Anterior cingulate cortex (tissue), 58 donors: ENCODE measurements at places on chromosomes 7 and 10.

- DNase-seq: no peak
Measured at GRCh38 chr7:130084037-130084875, 13.9 kb downstream of the KLHDC10 start.

- DNase-seq: no peak
Measured at GRCh38 chr7:44595934-44596635, 10.3 kb upstream of the OGDH start.

DNA sequence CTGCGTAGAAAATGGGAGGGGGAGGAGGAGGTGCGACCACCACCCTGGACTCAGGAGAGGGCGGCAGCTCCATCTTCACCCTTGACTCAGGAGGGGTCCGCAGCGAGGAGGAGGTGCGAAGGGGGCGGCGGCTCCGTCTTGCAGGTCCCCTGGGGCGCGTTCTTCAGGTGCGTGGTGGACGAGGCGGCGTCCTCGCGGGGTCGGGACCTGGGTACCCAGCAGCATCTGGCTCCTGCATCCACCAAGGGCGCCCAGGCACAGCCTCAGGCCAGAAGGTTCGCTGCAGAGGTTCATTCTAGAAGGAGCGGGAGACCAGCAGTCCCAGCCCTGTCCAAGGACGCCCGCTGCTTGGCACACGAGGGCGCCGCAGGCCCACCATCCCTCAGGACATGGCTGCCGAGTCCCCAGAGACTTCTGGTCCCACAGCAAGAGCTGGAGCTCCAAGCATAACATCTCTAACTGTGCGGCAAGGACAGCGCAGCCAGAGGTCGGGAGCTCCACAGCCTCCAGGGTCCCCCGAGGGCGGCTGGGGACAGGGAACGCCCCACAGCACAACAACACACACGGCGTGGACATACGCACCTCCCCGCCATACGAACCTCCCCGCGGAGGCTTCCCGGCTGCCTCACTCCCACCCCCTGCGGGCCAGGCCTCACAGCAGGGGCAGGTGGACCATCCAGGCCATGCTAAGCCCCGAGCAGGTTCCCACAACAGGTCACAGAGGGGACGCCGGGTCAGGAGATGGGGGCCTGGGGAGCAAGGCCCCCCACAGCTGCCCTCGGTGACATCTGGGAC lies 16.8 kb upstream of the DPYSL4 start:
- no peak for DNase-seq

- DNase-seq: no peak
Measured at GRCh38 chr7:89554209-89554608, 600.1 kb upstream of the STEAP1 start.

DNA sequence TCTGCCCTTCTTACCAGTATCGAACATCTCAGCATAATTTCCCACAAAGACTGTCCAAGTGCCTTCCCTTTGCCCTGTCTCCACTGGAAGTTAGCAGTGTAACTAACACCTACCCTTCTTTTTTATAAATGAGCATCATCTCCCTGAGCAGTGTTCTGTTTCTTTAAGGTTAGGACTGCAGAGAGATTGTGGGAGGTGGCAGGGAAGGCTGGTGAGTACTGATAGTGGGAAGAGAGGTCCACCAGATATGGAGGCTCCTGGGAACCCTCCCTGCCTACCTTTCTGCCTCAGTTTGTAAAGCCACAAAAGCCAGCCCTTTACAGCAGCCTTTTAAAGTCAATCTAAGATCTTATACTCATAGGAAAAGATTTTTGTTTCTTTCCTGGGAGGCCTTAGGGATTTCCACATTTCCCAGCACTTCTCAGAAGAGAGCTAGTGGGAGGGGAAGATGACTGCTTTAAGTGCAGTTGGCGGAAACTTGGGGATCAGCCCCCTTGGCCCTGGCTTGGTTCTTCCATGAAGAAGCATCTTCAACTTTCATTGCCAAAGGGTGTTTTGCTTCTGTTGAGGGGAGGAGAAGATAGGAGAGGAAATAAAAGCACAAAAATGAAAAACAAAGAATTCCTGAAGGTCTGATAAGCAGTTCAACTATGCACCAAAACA lies 36.6 kb upstream of the CALD1 start:
- no peak for DNase-seq

GRCh38 chr7:40782836-40783235 lies 648.0 kb downstream of the SUGCT start:
- DNase-seq: no peak

DNA sequence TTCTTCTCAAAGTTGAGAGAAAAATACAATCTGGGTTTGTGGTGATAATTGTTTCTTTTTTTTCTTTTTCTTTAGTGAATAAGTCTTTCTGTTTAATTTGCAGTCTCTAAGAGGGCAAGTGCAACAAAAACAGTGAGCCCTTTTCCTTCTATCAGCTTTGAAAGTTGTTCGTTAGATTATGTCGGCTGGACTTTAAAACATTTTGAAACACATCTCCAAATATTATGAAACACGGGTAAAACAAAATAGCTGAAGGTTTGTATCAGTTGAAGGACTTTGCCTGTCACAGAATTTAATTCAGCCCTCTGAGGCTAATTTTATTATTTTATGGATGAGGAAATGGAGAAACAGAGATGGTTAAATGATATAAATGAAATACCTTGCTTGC lies 85.3 kb downstream of the AGMO start:
- DNase-seq: no peak

- no peak for DNase-seq
Measured at GRCh38 chr7:40437498-40437897, 302.7 kb downstream of the SUGCT start.

DNA sequence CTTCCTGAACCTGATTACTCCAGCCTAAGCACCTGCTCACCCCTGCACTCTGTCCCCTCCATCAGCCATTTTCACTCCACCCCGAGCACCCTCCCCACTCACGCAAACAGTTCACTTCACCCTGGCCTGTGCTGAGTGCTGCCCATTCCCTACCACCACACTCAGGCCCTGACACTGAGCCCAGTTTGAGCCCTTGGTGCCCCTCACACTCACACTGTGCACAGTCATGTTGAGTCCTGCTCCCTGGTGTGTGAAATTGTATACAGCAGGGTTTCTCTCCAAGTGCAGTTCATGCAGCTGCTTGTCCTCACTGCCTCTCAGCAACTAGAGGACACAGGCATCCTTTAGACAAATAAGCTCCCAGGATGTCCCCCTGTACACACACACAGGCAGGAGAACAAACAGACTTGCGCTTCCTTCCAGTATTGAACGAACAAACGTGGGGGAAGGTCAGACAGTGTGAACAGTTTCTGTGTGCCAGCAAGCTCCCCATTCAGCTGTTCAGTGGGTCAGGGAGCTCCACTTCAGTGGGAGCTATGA lies 6.8 kb downstream of the MYO1G start:
- DNase-seq: no peak

- no peak for DNase-seq
Measured at GRCh38 chr10:114811862-114812261, 9.7 kb upstream of the FHIP2A start.

DNA sequence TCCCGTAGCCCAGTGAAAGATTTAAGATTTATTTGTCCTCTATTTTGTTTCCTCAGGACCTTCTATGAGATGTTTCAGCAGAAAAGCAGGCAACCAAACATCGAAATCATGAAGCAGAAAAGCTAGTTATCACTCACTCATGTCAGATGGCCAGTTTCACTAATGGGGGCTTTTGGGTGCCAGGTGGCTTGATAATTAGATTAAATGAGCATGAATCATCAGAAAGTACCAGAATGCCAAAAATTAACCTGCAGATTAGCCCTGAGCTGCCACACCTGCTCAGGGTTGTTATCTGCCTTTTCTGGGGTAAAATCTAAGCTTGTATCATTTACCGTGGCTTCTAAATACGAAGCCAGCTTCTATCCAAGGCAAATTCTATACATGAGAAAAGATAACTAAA lies 1017.5 kb downstream of the XPNPEP1 start:
- DNase-seq: no peak

DNA sequence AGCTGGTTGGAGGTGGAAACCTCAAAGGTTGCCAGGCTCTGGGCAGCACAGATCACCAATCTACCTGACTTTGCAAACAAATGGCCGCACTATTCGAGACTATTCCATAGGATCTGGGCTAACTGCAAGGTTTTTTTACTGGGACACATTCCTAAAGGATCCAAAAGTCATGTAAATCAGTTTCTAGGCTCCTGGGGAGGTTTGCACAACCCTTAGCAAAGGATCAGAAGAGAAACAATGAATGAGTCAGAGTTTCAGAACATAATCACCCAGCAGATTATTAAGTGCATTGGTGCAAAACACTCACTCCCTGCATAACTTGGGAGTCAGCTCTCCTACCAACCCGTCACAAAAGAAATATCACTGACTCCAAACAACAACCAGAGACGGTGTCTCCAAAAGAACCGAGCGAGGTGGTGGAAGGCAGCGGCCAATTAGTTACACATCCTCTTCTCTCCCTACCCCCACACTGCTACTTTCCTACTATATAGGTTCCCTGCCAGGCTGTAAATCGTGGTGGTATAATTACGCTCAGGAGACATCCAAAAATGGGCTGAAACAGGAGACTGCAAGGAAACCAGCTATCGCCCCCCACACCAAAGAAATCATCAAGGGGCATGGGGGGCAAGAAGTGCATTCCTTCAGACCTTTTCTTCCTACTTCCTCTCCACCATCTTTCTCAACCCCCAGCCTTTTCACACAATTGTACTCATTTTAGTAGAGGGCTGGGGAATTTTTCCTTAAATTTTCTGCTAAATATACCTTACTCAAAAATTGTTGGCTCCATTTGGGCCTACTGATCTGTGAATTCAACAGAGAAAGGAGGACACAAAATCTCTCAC lies 3.2 kb downstream of the UBE2H start:
- no peak for DNase-seq

DNA sequence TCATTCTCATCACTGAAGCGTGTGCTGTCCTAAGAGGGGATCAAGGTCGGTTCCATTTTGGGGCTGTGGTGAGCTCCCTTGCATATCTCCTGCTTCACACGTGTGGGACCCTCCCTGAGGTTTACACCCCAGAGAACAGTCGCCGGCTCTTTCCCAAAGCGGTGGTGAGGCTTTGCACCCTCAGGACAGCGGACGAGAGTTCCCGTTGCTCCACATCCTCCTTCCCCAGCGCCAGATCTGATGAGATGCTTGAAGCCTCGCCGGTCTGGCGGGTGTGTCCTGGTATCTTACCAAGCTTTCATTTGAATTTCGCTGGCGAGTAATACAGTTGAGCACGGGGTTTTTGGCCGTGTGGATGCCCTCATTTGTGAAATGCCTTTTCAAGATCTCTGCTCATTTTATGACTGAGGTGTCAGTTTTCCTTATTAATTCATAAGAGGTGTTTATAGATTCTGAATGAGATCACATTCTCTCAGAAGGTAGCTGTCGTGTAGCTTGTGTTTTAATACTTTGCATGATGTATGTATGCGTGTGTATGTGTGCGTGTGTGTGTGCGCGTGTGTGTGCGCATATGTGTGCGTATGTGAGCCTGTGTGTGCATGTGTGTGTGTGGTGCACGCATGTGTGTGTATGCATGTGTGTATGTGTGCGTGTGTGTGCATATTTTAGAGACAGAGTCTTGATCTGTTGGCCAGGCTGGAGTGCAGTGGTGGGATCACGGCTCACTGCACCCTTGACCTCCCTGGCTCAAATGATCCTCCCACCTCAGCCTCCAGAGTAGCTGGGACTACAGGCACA lies 30.7 kb downstream of the ELFN1 start:
- no peak for DNase-seq

DNA sequence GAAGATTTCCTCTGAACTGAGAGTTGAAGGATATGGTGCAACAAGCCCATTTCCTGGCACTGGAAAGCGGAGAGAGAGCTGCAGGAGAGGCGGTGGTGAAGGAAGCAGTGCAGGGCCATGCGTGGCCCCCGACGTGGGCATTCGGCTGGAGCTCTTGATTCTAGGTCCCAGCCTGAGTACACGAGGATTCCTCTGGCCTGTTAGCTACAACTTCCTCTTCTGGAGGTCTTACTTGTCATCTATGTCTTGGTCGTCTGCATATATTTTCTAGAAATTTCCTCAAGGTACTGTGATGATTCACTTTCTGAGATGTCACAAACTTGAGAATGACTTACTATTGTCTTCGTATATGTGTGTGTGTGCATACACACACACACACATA lies 59.2 kb upstream of the JAZF1 start:
- DNase-seq: no peak

GRCh38 chr7:49432254-49432653 lies 341.2 kb upstream of the VWC2 start:
- DNase-seq: no peak

GRCh38 chr7:24717247-24717622 lies 40.0 kb downstream of the GSDME start:
- no peak for DNase-seq

- no peak for DNase-seq
Measured at GRCh38 chr10:78744491-78745090, 324.2 kb upstream of the ZMIZ1 start.

GRCh38 chr7:99311702-99312101 lies 14.0 kb upstream of the ARPC1A start:
- DNase-seq: no peak

DNA sequence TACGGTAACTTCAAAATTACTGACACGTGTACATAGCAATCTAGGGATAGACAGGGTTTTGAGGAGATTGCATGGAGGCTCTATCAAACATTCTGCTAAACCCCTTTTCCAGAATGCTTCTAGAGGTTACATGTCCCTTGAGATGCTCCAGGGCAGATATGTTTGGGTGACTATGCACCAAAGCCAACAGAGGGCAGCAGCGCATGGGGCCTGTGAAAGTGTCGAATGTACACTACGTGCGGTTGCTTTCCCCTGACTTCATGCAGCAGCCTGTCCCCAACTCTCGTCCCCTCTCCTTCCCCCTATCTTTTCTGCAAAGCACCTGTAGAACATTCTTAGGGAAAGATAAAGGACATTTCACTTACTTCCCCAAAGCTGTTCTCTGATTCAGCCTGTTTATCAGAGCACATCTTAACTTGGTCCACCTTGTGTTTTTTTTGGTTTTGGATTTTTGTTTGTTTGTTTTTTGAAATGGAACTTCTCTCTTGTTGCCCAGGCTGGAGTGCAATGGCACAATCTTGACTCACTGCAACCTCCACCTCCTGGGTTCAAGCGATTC lies 90.2 kb downstream of the UBE3C start:
- no peak for DNase-seq

DNA sequence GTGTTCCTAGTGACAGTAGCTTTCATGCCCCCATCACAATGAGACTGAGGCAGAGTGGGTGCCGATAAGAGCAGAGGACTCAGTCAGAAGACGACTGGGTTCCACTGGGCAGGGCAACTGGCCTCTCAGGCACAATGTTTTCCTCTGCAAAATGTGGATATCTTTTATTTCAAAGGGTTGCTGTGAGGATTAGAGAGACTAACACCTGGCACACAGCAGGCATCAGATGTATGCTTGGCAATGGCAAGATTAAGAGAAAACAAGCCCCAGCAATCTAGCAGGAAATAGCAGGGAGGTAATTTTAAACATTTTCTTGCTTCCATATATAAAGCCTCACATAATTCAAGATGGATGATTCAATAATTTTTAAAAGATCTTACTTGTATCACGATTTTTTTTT lies 28.0 kb downstream of the SGMS1 start:
- DNase-seq: no peak

GRCh38 chr7:35253460-35253709 lies 515 bp downstream of the TBX20 start:
- no peak for DNase-seq
